ENCODE measurements at places on chromosomes 3 and 15. TPM values are rescaled to one million over a fixed set of nuclear protein-coding genes. Genes with fewer than 3 reads are reported as not detected.

MON1A gene
- total RNA-seq: 13.9 TPM

PARP16 gene
- 8.2 TPM for total RNA-seq

WDR93 gene
- total RNA-seq: 0.20 TPM

KY gene
- total RNA-seq: 0.23 TPM

PLS1 gene
- total RNA-seq: 24.1 TPM
